Activated T-cell treated with anti-CD3 and anti-CD28 coated beads for 24 hours (primary cell): ENCODE measurements at places on chromosomes 3 and 15.
A peak's percentile ranks its signal among the peaks of the same experiment; 100 is the strongest.

GRCh38 chr3:30628901-30629590, 22.6 kb downstream of the TGFBR2 start:
- DNase-seq = no peak

DNA sequence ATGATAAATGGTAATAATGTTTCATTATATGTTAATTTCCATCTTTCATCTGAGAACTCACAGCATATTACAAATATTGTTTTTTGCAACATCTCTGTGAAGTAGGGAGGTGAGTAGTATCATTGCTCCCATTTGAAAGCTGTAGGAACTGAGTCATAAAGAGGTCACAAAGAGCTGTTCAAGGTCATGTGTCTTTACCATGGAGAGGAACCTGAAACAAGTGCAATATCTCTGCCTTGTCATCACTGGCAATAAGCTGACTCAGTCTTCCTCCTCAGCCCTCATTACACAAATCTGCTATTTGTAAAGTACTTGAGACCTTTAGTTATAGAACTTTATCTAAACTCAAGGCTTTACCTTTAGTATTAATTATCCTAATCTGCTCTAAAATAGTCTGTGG, 4.4 kb upstream of the ATP13A4 start:
- DNase-seq = no peak

- DNase-seq = no peak
Observed at GRCh38 chr3:152222327-152222726, 46.4 kb upstream of the MBNL1 start.

DNA sequence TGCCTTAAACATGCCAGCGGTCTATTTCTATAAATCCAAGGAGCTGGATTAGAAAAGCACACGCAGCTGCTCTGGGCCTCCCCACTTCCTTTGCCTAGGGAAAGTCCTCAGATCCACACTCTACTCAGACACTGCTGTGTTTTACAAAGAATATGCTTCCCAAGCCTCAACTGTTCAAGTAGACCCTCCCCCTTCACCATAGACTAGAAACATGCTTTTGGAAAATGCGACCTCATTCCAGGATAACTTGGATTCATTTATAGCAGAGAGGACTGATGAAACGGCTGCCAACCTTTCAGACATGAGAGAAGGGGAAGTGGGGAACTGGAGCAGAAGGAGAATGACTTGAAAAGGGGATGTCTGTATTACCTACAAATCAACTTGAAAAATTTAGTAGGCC, 64.0 kb downstream of the P3H2 start:
- no peak for DNase-seq

GRCh38 chr15:43519196-43519595, 1.8 kb downstream of the MAP1A start:
- DNase-seq = no peak

- no peak for DNase-seq
Observed at GRCh38 chr3:31546162-31546561, 13.4 kb downstream of the STT3B start.

DNA sequence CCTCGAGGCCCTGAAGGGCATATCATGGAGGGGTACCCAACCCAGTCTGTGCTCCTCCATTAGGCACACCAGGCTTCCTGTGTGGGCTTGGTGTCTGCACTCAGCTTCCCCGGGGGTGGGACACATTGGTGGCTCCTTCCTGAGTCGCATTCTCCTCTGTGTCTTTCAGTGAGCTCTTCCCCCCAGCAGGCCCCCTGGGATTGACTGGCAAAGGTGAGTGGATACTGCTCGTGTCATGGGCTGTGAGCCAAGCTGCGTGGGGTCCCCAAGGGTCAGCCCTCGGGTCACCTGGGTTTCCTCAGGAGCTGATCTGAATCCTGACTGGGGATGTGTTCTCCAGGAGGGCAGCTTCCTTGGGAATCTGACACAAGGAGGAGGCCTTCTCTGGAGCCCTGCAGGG, 231.0 kb downstream of the SNRPN start:
- no peak for DNase-seq

- no peak for DNase-seq
Observed at GRCh38 chr3:192710366-192710765, 17.0 kb downstream of the FGF12 start.

DNA sequence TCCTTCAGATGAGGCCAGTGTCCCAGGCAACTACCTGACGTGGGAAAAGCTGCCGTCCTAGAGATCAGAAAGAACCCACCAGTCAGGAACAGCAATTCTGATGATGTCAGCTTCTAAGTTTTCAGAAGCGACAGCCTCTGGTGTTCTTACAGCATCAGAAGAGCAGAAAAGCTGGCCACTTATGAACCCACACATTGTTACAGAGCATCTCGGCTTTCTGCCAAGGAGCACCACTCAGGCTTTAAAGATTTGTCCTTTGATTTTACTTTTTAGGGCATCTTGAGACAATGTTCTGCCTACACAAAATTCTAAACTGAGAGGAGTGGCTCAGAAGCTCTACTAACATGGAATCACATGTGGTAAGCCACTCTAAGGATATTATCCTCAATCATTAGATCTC, 49.7 kb upstream of the BOC start:
- no peak for DNase-seq

GRCh38 chr3:27046351-27046750, 322.8 kb downstream of the NEK10 start:
- no peak for DNase-seq

DNA sequence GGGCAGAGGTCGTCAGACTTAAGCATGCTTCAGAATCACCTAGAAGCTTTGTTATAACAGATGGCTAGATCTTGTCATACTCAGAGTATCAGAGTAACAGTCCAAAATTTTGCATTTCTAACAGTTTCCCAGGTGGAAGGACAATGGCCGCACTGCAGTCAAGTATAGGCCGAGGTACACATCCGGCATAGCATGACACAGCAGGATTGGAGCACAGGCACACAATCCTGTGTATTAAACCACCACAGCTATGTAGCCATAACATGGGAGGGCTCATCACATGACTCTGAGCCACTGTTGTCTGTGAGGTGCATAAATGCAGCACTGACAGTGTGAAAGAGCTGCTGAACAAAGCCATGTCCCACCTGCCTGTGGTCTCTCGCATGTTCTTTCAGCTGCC, 85.7 kb upstream of the RNF7 start:
- no peak for DNase-seq

DNA sequence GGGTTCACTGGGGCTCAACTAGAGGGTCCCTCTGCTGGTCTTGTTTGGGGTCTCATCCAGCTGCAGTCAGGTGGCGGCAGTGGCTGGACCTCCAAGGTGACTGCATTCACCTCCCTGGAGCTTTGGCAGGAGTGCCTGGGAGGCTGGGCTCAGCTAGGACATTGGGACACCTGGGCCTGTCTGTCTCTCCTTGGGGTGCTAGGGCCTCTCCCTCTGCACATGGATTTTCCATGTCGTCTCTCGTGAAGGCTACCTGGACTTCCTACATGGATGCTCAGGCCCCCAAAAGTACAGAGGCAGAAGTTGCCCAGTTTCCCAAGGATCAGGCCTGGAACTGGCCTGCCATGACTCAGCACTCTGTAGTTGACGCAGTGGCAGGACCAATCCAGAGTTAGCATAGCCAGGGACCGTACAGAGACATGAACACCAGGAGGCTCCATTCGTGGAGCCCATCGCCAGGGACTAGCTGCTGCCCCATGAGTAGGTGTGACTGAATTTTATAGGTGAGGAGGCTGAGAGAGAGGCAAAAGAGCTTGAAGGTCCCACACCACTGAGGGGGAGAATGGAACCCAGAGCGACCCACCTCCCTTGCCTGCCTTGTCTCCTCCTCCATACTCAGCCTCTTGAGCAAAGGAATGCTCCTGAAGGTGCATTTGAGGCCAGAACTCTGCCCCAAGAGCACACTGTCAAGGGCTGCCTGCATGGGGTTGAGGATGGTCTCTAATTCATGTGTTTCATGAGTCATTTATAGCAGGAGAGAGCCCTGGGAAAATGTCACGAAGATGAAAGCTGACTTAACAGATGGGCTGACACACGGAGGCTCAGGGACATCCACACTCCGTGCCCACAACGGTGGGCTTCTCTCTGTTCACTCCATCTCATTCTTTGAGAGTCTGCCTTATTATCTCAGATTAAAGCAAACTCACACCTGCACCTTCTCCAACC, 13.0 kb upstream of the ALDH1A3 start:
- no peak for DNase-seq

GRCh38 chr3:136885357-136886213, 23.6 kb downstream of the NCK1 start:
- DNase-seq = no peak

DNA sequence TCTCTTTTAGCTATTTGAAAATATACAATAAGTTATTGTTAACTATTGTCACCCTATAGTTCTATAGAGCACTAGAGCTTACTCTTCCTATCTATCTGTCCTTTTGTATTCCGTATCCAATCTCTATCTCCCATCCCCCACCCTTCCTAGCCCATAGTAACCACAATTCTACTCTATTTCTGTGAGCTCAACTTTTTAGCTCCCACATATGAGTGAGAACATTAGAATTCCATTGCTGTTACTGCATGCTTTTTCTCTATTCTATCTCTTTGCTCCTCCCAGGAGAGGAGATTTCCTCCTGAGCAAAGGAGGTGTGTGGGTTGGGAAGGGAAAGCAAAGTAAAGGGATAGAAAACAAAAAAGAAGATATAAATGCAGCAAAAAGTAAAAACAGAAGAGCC, 105.6 kb upstream of the SLC4A7 start:
- no peak for DNase-seq

DNA sequence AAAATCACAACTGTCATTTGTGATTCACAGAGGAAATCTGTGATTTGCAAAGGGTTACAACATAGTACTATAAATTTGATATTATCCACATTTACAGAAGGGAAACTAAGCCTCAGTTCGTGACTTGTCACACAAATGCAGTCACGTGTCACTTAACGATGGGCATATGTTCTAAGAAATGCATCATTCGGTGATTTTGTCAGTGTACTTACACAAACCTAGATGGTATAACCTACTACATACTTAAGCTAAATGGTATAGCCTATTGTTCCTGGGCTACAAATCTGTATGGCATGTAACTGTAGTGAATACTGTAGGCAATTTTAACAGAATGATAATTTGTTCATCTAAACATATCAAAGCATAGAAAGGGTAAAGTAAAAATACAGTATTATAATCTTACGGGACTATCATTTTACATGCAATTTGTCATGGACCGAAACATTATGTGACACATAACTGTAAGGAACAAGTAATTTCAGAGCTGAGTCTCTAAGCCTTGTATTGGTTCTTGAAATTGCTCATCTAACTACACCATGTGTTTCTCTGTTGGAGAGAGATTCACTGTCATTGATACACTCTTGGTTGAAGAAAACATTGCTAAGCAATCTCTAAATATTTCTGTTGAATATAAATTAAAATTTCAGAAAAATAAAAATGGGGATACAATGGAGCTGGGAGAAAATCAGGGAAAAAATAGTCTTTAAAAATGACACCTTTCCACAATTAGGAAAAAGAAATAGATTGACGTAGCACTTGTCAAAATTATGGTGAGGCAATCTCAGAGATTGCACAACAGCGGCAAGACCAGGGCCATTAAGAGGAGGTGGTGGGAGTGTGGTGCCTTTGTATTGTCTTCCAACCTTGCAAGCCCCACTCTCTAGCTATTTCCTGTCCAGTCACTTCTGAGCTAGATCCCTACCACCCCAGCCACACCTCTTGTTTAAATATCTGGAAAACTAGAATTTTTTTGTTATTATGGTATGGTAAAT, 645.8 kb upstream of the TBL1XR1 start:
- DNase-seq = no peak

DNA sequence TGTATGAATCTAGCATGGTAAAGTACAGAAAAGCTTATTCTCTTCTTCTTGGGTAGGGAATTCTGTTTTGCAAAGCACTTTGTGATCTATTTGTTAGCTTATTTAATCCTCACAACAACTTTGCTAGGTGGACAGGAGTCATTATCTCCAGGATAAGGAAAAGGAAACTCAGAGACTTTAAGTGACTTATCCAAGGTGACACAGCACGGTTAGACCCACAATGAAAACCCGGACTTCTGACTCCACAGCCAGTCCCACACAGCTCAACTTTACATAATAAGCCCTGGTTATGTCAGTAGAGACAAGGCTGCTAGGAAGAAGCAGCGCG, 384 bp upstream of the NDUFB4 start:
- DNase-seq = no peak

- DNase-seq = no peak
Observed at GRCh38 chr3:122513386-122514122, 1.2 kb downstream of the KPNA1 start.

- no peak for DNase-seq
Observed at GRCh38 chr15:39799552-39800011, 16.9 kb upstream of the FSIP1 start.

DNA sequence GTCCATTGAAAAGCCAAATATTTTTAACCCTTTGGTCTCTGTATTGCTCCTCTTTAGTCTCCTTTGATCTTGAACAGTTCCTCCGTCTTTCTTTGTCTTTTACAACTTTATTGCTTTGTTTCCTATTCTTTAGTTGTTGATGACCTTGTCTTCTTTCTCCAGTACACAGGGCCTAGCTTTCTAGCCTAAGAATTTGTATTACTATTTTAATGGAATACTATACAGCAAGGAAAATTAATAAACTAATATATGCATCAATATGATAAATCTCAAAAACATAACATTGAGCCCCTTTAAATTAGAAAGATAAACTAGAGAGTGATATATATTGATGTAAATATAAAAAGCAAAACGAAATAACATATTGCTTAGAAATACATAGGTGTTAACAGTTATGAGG, 88.7 kb downstream of the NR1D2 start:
- no peak for DNase-seq

DNA sequence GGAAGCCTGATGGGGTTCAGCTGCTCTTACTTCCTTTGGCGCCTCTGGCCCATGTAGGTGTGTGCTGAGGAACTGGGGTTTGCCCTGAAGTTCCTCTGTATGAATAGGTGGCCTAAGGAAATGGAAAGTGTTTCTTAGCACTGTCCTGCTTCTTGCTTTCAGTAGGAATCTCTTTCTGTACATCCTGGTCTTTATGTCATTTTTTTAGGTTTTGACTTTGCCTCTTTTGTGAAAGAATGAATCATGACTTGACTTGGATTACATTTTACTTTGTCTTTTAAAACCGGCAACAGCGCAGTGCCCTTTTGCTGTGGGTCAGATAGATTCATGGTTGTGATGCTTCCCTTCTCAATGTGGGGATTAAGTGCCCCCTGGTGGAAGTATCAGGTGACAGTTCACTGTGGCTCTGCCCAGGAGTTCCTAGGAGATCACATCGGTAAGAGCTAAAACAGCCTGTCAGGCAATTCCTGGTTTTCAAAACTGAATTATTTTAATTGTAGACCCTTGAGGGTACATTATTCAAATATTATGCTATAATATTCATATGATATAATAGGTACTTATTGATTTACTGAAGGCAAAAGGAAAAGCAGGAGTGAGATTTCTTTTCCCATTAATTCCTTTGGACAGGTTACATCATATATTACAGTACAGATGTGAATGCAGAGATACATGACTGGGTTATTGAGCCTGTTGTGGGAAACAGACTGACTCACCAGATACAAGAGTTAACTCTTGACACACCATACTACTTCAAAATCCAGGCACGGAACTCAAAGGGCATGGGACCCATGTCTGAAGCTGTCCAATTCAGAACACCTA, 95.4 kb downstream of the HCN4 start:
- DNase-seq = peak; percentile 34

DNA sequence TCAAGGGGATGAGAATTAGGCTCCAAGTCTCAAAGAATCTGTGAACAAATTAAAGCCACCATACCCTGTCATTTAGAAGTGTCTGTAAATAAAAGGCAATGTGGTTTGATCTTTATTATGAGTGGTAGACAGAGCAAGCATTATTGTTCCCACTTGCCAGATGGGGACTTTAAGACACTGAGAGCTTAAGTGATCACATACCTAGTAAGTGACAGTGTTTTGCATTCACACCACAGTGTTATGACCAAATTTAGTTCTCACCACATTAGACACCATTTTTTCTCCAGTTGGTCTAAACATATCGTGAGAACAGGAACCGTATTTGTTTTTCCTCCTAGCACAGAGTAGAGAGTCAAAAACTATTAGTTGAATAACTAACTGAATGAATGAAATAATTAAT, 13.2 kb upstream of the ZBED2 start:
- no peak for DNase-seq
